ENCODE measurements at places on chromosomes 12 and 14.
A peak's percentile ranks its signal among the peaks of the same experiment; 100 is the strongest.

DNA sequence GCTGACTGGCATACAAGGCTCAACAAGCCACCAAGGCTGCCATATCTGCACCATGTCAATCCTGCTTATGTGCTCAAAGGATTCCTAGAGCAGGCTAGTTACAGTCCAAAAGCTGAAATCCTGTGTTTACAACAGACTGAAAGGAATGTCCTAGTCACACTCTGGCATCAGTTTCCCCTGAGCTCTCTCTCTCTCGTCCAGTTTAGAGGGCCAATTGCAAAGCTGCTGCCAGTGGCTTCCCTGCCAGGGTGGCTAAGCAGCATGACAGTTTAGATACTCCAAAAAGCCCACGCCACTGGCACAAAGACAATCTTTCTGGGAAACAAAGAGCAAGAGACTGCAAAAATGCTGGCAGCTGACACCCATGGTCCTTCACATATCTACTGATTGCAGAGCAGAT, 392.1 kb downstream of the RPS29 start:
- no peaks in the 10 kb centered on the region for H3K36me3 ChIP-seq
- DNase-seq: no peak
- H3K27ac ChIP-seq: no peak overlapping the region
- no peak overlapping the region for H3K4me3 ChIP-seq
- H3K27me3 ChIP-seq: no peaks in the 10 kb centered on the region

- H3K4me1 ChIP-seq: peaks cover 6% of the 10 kb centered on the region
- H3K27ac ChIP-seq: no peak overlapping the region
- no peaks in the 10 kb centered on the region for H3K27me3 ChIP-seq
- H3K36me3 ChIP-seq: no peaks in the 10 kb centered on the region
Measured at GRCh38 chr12:912466-913235, 36.8 kb downstream of the RAD52 start.

DNA sequence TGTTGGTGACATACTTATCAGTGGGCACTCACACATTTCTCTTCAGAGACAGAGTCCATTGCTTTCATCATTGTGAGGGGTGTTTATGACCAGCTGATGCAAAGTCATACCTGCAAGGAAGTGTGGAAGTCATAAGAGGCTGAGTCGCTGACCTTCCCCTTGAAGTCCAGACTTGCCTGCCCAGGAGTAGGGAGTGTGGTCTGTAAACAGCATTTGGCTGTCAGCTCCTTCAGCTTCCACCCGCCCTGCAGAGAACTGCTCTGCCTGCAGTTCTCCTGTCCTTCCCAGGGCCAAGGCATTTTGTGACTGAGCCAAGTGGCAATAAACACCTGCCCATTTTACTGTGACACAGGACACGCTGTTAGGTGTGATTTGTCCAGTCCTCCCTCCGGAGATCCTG, 801.3 kb downstream of the BCL11B start:
- no peak overlapping the region for H3K27ac ChIP-seq
- H3K27me3 ChIP-seq: no peaks in the 10 kb centered on the region
- no peaks in the 10 kb centered on the region for H3K36me3 ChIP-seq
- no peaks in the 10 kb centered on the region for H3K4me1 ChIP-seq
- no peak for DNase-seq
- H3K4me3 ChIP-seq: no peak overlapping the region

DNA sequence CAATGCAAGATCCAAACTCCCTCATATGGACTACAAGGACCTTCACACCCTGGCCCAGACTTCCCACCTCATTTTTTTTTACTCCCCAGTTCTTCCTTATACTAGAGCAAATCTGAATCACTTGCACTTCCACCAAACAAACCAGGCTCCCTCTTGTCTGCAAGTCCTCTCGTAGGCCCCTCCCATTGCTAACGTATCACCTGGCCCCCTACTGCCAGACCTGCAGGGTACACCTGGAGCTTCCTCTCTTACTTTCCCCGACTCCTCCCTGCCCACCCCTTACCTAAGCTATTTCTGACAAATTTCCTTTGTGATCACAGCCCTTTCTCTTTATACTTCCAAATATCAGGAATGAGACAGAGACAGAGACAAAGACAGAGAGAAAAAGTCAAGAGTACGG, 463.9 kb downstream of the GALC start:
- H3K4me3 ChIP-seq: no peak overlapping the region
- H3K27ac ChIP-seq: no peak overlapping the region
- no peaks in the 10 kb centered on the region for H3K4me1 ChIP-seq
- no peaks in the 10 kb centered on the region for H3K27me3 ChIP-seq

GRCh38 chr12:127504874-127505273, 762.1 kb upstream of the TMEM132C start:
- H3K36me3 ChIP-seq: no peaks in the 10 kb centered on the region
- no peaks in the 10 kb centered on the region for H3K27me3 ChIP-seq
- H3K27ac ChIP-seq: no peak overlapping the region
- H3K4me3 ChIP-seq: no peak overlapping the region
- no peak for DNase-seq

DNA sequence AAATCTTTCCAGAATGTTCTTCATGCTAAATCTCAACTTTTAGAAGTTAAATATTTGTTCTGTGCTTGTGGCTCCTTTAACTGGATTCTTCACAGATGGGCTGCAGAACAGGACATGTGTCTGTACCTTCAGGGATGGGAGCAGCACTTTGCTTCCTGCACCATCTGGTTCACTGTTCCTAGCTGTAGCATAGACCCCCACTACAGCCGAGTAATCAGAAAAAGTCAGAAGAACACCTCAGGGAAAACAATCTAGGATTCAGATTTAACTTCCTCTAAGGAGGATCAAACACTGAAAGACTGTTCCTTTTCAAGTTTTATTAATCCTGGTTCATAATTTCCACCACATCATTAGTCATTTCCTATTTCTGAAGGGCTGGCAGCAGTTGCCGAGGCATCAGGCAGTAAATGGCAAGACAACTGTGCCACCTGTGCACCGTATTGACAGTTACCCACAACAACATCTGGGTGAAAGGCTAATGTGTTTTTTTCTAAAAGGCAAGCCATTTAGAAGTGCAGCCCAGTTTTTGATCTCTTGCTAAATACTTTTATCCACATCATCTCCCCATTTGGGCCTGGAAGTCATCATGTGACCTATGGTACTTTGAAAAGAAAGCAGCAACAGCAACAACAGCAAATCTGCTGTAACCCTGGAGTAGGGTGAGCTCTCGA, 212.8 kb upstream of the BMP4 start:
- H3K4me3 ChIP-seq: no peak overlapping the region
- H3K27ac ChIP-seq: no peak overlapping the region
- no peak for DNase-seq
- no peaks in the 10 kb centered on the region for H3K27me3 ChIP-seq
- no peaks in the 10 kb centered on the region for H3K36me3 ChIP-seq

GRCh38 chr12:11556682-11557081, 92.8 kb upstream of the ETV6 start:
- H3K4me1 ChIP-seq: no peaks in the 10 kb centered on the region
- DNase-seq: no peak
- H3K4me3 ChIP-seq: no peak overlapping the region
- no peak overlapping the region for H3K27ac ChIP-seq
- H3K36me3 ChIP-seq: no peaks in the 10 kb centered on the region

DNA sequence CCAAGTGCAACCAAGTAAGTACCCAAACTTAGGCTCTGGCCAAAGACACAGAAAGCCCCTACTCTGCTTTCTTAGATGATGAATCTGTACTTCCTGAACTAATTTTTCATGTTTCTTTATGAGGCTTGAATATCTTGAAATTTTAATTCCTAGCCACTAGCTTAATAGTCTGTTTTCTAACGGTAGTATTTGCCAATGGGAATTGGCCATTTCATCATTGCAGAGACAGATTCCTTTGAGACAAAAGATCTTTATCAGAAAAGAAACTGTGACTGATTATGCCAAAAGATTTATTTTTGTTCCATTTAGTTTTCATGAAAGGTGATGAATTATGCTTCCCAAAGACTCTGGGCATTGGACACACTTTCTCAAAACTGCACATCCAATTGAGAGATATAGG, 48.7 kb downstream of the DAD1 start:
- no peak overlapping the region for H3K27ac ChIP-seq
- no peaks in the 10 kb centered on the region for H3K36me3 ChIP-seq
- no peak for DNase-seq
- no peak overlapping the region for H3K4me3 ChIP-seq
- H3K4me1 ChIP-seq: peaks cover 12% of the 10 kb centered on the region
- no peaks in the 10 kb centered on the region for H3K27me3 ChIP-seq

DNA sequence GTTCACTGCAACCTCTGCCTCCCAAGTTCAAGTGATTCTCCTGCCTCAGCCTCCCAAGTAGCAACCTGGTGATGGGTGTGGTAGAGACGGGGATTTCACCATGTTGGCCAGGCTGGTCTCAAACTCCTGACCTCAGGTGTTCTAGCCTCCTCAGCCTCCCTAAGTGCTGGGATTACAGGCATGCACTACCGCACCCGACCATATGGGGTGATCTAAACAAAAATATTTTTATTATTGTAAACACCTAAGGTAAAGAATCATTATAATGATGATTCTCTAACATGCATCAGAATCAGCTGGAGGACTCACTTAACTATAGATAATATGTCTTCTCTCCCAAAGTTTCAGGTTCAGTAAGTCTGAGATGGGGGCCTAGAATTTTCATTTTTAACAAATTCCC, 96.2 kb upstream of the ALG10 start:
- no peaks in the 10 kb centered on the region for H3K36me3 ChIP-seq
- no peak overlapping the region for H3K4me3 ChIP-seq
- H3K27me3 ChIP-seq: no peaks in the 10 kb centered on the region

DNA sequence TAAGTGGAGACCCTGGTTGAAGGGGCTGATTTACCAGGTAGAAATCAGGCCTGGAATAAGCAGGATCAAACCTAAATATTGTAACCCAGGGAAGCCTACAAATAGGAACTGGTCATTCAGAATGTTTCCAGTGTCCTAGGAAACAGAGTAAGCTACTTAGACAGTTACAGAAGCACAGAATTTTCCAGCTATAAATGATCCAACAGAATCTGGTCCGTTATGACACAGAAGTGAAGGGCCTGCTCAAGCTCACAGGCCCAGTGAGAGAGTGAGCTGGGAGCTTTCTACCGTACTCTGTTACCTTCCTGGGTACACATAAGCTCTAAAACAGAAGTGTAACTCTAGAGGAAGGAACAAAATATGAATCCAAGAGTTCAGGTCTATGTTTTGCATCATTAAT, 119.1 kb downstream of the TTC7B start:
- H3K4me1 ChIP-seq: peaks cover 4% of the 10 kb centered on the region
- no peaks in the 10 kb centered on the region for H3K36me3 ChIP-seq
- no peak overlapping the region for H3K4me3 ChIP-seq
- peak overlapping the region; percentile 26 for H3K27ac ChIP-seq

DNA sequence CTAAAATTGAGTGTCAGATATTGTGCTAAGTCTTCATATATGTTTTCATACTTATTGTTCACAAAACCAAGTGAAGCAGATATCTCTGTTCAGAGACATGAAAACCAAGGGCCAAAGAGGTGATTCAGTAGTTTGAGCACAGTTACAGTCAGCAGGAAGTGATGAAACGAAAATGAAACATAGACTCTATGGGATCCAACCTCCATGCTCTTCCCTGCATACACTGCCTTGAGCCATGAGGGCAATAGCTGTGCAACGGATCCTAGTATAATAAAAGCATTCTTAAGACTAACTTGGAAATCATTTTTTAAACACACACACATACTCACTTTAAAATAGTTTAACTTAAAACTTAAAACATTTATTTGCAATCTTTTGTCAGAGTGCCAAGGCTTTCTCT, 27.9 kb downstream of the ESR2 start:
- no peaks in the 10 kb centered on the region for H3K4me1 ChIP-seq
- H3K27ac ChIP-seq: no peak overlapping the region
- DNase-seq: no peak
- no peaks in the 10 kb centered on the region for H3K27me3 ChIP-seq

GRCh38 chr14:89649451-89650075, 232.5 kb upstream of the FOXN3 start:
- H3K36me3 ChIP-seq: no peaks in the 10 kb centered on the region
- H3K4me1 ChIP-seq: no peaks in the 10 kb centered on the region
- DNase-seq: no peak
- no peak overlapping the region for H3K27ac ChIP-seq

DNA sequence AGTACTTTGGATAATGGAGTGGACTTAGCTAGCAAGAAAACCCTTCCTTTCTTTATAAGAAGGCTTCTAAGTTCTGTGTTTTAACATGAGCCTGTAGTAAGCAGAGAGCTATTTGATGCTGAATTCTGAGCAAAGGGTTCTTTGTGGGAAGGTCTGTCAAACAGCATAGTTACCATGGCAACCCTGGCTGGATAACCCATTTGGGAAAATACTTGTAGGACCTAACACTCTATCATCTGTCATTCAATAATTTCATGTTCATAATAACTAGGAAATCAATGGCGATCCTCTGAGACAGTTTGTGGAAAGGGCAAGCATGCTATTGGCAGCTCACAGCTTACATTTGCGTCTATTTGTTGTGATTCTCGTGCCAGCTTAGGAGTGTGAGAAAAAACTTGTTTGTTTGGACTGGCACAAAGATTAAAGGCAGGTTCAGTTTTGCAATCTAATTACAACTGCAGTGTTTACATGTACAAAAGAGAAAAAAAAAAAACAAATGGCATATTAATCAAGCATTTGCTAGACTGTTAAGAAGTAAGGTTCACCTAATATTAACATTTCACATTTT, 219.2 kb downstream of the PDZRN4 start:
- no peak overlapping the region for H3K4me3 ChIP-seq
- H3K27me3 ChIP-seq: no peaks in the 10 kb centered on the region
- H3K27ac ChIP-seq: no peak overlapping the region
- no peak for DNase-seq
- H3K36me3 ChIP-seq: no peaks in the 10 kb centered on the region
- no peaks in the 10 kb centered on the region for H3K4me1 ChIP-seq

Data from testis (tissue), 5 donors.